Natural killer cell (primary cell): ENCODE measurements at places on chromosomes 1 and 21. TPM values are rescaled to one million over a fixed set of nuclear protein-coding genes. Genes with fewer than 3 reads are reported as not detected.

DNA sequence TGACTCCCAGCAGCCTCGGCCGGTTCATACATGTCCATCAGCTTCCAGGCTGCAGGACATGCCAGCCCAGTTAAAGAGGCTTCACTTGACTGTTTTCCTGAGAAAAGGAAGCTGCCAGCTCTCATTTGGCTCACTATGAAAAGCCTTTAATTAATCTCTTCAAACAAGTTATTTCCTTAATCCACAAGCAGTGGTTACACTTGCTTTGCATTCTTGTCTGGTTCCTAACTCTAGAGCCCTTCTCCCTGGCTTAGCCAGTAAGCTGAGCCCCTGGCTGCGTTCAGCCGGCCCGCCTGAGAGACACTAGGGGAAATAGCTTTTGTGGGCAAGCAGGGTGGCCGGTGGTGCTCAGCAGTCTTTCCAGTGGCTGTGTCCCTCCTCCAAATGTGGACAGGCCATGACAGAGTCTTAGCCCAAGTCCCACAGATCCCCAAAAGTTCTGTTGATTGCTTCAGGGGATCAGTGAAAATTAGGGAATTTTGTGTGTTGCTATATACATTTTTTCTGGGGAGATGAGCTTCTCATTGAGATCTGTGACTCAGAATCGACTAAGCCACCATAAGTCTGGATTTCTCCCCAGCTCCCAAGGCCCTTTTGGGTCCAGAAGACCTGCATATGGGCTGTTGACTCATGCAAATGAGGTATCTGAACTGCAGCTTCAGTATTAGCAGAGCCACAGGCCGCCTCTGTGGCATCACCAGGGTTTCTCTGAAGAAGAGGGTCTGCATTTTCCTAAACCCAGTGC lies 10.1 kb downstream of the ATF3 start:
- DNase-seq, result no peak

RBBP5 gene
- 13.9 TPM for total RNA-seq

RSPH1 gene
- total RNA-seq, result not detected

DNA sequence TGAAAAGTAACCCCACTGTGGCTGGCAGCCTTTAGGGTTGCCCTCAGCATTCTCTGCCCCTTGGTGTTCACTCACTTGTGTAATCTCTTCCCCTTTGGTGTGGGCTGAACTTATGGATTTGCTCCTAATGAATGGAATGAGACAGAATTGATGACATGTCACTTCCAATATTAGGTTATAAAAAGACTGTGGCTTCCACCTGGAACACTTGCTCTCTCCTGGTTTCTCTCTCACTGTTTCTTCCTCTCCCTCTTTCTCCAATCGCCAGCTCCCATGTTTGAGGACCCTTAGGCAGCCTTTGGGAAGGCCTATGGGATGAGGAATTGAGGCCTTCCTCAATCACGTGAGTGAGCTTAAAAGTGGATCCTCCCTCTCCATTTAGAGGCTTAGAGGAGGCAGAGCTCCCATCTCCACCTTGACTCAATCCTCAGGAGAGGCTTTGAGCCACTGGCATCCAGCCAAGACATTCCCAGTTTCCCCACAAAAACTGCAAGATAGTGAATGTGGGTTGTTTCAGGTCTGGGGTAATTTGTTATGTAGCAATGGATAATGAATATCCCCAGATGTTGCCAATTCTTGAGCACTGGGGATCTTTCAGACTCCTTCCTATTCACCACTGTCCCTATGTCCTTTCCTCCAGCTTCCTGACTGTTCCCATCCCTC lies 95.5 kb upstream of the CD34 start:
- DNase-seq, result no peak

GRCh38 chr21:27564684-27565301 lies 597.9 kb upstream of the ADAMTS5 start:
- DNase-seq, result no peak

DNA sequence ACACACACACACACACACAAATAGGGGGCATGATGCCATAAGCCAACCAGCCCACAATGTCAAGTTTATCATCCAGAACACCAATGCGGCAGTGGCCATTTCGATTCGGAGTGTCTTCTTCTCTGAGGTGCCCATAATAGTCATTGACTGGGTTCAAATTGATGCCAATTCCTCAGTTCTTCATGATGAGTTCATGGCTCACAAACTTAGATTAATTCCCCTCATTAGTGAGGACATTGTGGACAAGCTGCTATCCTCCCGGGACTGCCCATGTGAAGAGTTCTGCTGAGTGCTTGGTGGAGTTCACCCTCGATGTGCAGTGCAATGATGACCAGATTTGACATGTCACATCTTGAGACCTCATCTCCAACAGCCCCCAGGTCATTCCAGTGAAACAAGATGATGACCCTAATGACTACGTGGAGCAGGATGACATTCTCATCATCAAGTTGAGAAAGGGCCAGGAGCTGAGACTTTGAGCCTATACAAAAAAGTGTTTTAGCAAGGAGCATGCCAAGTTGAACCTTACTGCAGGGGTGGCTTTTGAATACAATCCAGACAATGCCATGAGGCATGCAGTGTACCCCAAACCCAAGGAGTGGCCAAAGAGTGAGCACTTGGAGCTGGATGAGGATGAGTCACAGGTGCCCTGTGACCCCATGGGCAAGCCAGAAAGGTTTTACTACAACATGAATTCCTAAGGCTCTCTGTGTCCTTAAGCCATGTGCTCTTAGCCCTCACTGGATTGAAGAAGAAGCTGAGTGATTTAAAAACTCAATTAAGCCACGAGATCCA lies 211.6 kb upstream of the SAMSN1 start:
- DNase-seq, result no peak

TRABD2B gene
- total RNA-seq, result not detected

S100A1 gene
- not detected for total RNA-seq

- no peak for DNase-seq
Measured at GRCh38 chr1:166740668-166741276, 98.5 kb upstream of the POGK start.

- no peak for DNase-seq
Measured at GRCh38 chr1:52032785-52033131, 852 bp downstream of the KTI12 start.

DNA sequence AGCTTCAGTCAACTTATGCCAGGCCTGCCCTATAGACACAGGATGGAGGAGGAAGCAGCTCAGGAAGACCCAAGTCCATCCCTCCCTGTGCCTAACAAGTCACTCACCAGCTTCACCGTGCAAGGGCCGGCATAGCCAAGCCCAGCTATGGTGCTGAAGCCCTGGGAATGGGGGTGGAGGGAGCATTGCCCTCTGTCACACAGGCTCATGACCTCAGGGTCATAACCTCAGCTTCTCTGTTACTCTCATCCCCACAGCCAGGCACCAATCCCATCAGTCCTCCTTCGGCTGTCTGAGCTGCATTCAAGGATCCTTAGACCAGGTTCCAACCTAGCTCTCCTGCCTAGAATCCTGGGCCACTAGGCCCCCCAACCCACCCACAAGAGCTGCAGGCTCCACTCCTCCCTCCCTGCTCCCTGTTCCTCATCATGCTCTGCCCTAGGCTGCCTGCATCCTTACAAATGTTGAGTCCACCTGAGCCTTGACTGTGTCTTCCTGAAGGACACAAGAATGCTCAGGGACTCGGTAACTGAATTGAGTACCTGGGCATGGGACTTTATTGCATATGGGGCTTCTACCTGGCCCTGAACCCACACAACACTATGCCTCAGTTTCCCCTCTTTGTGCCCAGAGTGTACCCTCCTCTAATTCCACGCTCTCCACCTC lies 1.7 kb downstream of the CD244 start:
- no peak for DNase-seq

- no peak for DNase-seq
Measured at GRCh38 chr1:159185121-159185520, 13.7 kb downstream of the CADM3 start.

DNA sequence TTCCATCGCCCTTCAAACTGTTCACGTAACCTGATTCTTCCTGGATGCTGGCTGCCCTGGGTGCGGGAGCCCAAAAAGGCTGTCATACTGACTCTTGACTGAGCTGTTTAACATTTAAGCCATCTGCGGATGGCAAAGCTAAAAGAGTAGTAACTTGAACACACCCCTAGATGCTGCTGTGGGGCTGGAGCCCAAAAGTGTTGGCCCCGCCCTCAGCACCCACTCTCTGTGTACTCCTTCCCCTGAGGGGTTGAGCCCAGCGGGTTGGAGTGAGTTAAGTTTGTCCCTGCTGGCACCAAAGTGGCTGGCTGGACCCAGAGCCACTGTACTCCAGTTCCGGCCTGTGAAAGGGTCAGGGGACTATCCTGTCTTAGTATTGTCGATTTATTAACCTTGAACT lies 640.6 kb downstream of the PTPRU start:
- no peak for DNase-seq

DNA sequence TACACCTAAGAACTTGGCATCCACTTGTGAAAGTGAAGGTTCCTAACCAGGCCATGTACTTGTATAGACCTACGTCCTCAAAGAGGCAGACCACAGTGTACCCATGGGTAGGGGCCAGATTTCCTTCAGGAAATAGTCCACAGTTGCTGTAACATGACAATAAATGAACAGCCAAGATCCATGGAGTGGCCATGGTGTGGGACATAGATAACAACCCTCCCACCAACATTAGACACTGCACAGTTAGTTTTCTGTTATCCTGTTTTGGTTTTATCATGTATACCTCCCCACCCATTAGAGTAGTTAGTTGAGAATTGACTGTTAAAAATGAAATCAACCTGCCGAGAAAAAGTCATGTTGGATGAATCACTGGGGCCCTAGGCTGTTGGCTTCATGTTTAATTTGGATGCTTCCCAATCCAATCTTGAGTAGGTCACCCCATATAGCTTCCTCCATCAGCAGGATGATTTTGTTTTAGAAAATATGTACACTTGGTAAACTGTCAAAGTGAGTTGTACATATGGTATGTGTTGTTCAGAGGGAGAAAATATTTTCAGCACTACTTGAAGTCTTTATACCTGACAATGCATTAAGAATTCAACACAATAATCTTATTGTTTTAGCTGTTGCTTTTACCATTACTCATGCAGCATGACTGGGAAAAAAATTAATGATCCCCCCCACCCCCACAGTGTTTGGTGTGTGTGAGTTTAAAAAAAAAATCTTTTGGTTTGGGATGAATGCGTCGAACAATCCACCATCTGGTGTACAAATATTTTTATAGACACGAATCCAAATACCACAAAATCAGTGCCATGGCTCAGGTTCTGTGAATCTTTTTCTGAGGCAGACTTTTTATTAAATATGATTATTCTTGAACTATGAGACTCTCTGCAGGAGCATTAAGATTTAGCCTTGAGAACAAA lies 88.3 kb upstream of the ARHGAP29 start:
- no peak for DNase-seq

- no peak for DNase-seq
Measured at GRCh38 chr1:230900984-230901383, 32.7 kb upstream of the C1orf198 start.

SLAMF1 gene
- 3.5 TPM for total RNA-seq

CYP4X1 gene
- not detected for total RNA-seq

GRCh38 chr1:91015794-91016550 lies 5.9 kb downstream of the ZNF644 start:
- no peak for DNase-seq

GRCh38 chr1:14366091-14367018 lies 232.1 kb upstream of the KAZN start:
- DNase-seq, result no peak

SRGAP2B gene
- total RNA-seq, result 18.2 TPM

SELL gene
- total RNA-seq, result 149 TPM

DNA sequence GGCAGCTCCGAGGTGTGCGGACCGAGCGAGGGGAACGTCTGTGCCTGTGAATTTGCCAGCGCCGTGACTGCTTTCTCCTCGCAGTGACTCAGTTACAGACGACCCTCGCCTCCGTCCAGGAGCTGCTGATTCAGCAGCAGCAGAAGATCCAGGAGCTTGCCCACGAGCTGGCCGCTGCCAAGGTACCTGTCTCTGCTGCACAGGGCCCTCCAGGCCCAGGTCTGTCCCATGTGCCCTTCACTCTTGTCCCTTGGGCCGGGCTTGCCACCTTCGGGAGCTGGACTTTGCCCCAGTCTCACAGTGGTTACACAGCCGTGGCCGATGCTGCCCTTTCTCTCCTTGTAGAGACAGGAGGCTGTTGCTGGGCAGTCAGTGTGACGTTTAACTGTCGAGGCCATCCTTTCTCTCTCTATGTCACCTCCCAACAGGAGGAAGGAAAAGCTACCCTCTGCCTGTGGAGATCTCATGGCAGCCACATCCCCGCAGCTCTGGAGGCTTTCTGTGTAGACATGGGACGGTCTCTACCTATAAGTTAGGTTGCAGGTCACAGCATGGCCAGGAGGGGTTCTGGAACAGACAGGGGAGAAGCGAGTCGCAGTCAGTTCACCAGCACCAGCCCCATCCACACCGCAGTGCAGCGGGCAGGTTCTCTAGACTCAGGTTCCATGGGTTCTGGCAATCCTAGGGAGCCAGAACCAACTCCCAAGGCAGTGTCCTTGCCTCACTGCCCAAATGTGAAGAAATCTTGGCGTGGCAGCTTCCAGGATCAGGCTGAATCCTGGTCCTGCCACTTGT lies 149.7 kb downstream of the PEX14 start:
- no peak for DNase-seq

GRCh38 chr21:39452207-39452969 lies 618 bp downstream of the SH3BGR start:
- DNase-seq, result no peak

FCRL5 gene
- 0.23 TPM for total RNA-seq

GRCh38 chr21:25360593-25360992 lies 246.7 kb downstream of the MRPL39 start:
- DNase-seq, result no peak

RHBDL2 gene
- total RNA-seq, result not detected

- DNase-seq, result no peak
Measured at GRCh38 chr1:43074244-43074643, 97.8 kb downstream of the EBNA1BP2 start.

PADI3 gene
- total RNA-seq, result not detected

ATP6V1G3 gene
- not detected for total RNA-seq

DNA sequence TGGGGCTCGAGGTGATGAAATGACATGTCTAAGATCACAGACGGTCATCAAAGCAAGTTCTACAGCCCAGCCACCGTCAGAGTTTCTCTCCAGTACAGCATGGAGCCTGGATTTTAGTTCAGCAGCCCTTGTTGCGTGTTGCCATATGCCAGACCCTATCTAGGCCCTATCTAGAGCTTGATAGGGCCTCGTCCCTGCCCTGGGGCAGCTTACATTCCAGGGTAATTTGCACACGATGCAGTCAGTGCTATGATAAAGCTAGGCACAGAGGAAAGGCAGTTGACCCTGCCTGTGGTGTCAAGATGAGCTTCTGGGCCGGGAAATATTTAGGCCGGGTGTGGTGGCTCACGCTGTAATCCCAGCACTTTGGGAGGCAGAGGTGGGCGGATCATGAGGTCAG lies 18.9 kb downstream of the ETV3L start:
- DNase-seq, result no peak

- DNase-seq, result no peak
Measured at GRCh38 chr1:93729502-93729901, 47.9 kb upstream of the BCAR3 start.

DIRAS3 gene
- not detected for total RNA-seq
